ENCODE measurements at places on chromosomes 3 and 15.

DNA sequence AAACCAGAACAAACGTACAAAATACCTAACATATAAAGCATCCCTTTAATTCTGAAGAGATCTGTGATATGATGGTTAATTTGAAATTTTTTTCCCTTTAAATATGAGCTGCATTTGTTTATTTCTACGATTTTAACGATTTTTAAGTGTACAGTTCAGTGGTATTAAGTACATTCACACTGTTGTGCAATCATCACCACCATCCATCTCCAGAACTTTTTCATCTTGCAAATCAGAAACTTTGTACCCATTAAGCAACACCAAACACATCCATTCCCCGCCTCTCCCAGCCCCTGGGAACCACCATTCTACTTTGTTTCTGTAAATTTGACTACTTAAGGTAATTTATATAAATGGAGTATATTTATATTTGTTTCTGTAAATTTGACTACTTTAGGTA lies 51.5 kb downstream of the MAP4 start:
- no peak for DNase-seq

GRCh38 chr15:71543413-71543812 lies 266.9 kb upstream of the NR2E3 start:
- no peak for DNase-seq

- DNase-seq: no peak
These were observed 365.6 kb downstream of the SV2B start for GRCh38 chr15:91465696-91466095.

- no peak for DNase-seq
These were observed 38.1 kb downstream of the NMNAT3 start for GRCh38 chr3:139639662-139640061.

DNA sequence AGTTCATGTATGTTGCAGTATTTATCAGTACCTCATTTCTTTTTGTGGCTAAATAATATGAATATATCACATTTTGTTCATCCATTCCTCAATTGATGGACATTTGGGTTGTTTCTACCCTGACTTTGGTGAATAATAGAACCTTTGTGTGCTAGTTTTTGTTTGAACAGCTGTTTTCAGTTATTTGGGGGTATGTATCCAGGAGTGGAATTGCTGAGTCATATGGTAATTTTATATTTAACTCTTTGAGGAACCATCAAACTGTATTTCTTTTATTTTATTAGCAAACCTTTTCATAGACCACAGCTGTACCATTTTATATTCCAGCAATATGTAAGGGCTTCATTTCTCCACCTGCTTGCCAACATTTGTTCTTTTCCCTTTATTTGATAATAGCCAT lies 38.4 kb upstream of the RBM5 start:
- DNase-seq: peak; percentile 9

DNA sequence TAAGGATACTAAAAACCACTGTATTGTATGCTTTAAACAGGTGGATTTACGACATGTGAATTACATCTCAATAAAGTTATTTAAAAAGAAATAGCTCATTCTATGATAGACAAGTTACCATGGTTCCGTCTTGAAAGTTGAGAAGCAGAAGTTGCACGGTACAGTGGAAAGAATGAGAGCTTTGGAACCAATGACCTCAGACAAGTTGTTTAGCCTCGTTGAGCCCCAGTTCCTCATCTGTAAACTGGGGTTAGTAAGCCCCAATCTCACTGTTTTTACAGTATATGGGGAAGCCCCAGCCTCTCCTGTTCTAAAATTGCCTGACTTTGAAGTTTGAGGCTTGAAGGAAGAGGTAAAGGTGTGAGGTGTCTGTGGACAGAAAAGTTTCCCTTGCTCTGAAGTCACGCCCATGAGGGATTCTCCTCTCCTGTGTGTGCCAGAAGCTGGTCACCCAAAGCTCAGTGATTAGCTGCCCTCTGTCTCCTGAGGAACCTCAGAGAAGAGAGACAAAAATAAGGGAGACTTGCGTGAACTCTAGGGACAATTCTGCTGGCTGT lies 10.0 kb downstream of the CRYGS start:
- DNase-seq: peak; percentile 30

DNA sequence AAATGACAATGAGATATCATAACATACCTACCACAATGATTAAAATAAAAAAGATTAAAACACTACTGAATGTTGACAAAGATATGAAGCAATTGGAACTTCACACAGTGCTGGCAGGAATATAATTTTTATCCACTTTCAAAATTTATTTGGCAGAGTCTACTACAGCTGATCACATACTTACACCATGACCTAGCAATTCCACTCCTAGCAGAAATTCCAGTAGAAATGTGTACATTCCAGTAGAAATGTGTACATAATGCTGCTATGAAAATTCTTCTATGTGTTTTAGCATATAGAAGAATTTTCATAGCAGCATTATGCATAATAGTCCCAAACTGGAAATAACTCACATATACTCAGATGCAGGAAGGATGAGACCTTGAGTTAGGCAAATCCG lies 43.5 kb downstream of the IFT57 start:
- DNase-seq: peak; percentile 35

DNA sequence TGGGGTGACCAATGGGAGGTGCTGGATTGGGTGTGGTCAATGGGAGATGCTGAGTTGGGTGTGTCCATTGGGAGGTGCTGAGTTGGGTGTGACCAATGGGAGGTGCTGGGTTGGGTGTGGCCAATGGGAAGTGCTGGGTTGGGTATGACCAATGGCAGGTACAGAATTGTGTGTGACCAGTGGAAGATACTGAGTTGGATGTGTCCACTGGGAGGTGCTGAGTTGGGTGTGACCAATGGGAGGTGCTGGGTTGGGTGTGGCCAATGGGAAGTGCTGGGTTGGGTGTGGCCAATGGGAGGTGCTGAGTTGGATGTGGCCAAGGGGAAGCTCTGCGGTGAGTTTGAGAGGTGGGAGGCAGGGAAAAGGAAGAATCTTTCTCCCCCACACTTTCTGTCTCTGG lies 250.0 kb upstream of the PROK2 start:
- no peak for DNase-seq

GRCh38 chr15:68126396-68126795 lies 72.3 kb downstream of the PIAS1 start:
- DNase-seq: peak; percentile 67

GRCh38 chr3:172577987-172578570 lies 54.8 kb upstream of the TNFSF10 start:
- peak; percentile 31 for DNase-seq

DNA sequence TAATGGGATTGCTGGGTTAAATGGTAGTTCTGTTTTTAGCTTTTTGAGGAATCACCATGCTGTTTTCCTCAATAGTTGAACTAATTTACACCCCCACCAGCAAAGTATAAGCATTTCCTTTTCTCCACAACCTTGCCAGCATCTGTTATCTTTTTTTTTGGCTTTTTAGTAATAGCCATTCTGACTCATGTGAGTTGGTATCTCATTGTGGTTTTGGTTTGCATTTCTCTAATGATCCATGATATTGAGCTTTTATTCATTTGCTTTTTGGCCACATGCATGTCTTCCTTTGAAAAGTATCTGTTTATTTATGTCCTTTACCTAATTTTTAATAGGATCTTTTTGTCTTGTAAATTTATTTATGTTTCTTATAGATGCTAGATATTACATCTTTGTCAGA lies 288.2 kb downstream of the EPHA6 start:
- no peak for DNase-seq

- peak; percentile 42 for DNase-seq
These were observed 27.8 kb upstream of the RPL32 start for GRCh38 chr3:12869035-12869621.

DNA sequence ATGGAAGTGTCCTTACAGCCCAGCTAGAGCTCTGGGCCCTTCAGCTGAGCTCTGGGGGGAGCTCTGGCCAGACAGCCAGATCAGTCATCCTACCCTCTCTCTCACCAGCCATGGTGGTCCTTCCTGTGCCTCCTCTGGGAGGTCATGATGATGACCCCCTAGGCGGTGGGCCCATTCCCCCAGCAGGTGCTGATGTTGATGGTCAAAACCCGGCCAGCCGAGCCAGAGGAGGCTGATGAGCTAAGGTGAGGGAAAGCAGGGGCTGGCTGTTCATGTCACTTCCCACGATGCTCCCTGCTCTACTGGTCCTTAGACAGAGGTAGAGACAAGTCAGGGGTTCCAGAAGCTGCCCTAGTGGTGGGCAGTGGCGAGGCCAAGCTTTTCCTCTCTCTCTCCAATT lies 35.0 kb downstream of the GRAMD2A start:
- DNase-seq: no peak

DNA sequence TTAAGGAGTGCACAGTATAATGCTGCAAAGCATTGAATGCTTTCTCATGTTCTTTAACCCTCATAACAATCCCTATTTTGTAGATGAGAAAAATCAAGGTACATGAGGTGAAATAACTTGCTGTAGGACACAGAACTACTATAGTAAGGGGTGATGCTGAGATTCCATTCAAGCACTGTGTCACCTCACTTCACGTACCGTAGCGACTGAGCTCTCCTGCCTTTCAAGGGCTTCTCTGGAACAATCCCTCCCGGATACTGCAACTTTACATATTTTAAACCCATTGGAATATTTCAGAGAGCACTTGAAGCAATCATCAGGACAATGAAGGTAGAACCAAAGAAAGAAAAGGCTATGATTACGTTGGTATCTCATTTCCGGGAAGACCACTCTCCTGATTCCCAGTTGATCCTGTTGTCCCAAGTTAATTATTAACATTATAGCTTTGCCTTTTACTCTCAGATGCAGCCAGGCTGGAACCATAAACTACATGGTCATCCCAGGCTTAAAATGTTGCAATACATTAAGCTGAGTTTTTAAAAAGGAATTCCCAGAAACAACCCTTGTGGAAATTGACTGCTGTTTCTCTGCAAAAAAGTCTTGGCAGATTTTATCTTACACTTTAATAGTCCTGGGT lies 252.2 kb upstream of the IGF1R start:
- DNase-seq: no peak

GRCh38 chr3:159674583-159674982 lies 314.1 kb upstream of the IL12A start:
- no peak for DNase-seq

- peak; percentile 30 for DNase-seq
These were observed 90.4 kb downstream of the NAALADL2 start for GRCh38 chr3:174949523-174949922.

DNA sequence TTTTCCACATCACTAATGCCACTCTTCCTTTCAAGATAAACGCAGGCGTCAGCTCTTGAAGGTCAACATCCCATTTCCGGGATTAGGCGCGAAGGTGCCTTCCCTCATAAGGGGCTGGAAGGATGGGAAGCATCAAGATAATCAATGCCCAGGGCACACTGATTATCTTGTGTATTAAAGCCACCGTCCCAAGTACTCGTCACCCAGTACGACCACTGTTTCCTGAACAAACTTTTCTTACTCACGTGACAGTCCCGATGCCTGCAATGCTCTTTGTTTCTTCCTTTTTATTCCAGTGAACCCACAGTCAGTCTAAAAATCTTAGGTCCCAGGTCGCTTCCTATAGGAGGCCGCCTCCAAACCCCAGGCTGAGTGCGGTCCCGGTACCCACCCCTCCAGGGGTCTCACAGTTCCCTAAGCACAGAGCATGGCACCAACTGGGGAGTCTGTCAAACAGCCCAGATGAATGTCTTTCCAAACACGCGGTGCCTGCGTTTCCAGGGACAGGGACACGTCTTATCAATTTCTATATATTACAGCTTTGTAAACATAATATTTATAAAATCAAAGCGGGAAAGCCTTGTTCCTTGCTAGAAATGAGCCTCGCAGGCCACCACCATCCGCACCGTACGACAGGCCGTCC lies 589 bp downstream of the ANAPC13 start:
- no peak for DNase-seq

GRCh38 chr15:26073430-26074333 lies 210.6 kb upstream of the ATP10A start:
- DNase-seq: no peak

Data from muscle of back (tissue), 13 donors.